ENCODE measurements at places on chromosomes 2 and 18.

DNA sequence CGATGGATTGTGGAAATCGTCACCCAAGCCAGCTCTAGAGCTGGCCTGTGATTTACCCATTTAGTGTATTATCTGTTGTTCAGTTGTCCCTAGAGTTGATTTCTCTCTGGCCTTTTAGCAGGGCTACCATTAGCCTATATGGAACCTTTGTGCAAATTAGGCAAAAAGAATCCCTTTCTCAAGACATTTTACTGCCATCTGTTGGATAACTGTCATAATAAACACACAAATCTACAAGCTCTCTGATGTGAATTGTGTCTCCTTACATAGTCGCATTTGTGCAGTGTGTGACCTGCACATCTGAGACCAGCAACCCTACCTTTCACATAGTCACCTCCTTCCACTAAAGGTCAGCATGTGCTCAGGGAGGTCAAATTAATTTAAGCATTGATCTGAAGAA, 34.0 kb downstream of the LOXHD1 start:
- DNase-seq: no peak

- no peak for DNase-seq
Measured at GRCh38 chr2:201972621-201973255, 60.9 kb upstream of the FZD7 start.

GRCh38 chr2:21038403-21039073, 5.3 kb downstream of the APOB start:
- DNase-seq: no peak

DNA sequence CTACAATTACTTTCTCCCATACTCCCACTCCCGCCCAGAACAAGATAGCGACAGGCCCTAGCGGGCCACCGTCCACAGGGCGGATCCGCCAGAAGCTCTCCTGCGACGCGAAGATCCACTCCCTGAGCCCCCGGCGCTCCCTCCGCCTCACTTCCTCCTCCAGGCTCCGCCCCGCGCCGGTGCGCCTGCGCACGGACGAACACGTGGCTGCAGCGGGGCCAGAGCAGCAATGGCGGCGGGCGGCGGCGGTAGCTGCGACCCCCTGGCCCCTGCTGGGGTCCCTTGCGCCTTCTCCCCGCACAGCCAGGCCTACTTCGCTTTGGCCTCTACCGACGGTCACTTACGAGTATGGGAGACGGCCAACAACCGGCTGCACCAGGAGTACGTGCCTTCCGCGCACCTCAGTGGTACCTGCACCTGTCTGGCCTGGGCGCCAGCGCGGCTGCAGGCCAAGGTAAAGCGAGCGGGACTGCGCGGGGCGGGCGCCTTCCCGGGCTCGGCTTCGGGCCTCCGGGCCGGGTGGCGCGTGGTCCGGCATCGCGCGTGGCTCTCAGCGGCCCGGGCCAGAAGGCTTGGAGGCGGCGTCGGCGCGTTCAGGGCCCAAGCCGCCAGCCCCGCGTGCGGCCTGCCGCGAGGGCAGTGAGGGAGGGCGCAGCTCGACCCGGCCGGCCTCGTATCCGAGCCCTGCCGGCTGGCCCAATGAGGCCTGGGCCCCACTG, at the start of gene WDR43:
TSS of gene WDR43 (plus strand) at position 198 of the 719 bp plus-strand sequence. CDS start at position 230, 32 bp downstream.
- DNase-seq: peak; percentile 98

DNA sequence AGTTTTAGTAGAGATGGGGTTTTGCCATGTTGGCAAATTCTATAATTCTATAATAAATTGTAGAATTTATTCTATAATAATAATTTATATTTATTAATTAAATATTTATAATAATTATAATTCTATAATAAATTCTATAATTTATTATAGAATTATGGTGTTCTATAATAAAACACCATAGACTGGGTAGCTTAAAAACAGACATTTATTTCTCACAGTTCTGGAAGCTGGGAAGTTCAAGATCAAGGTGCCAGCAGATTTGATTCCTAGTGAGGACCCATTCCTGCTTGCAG, 130.9 kb upstream of the PELI1 start:
- no peak for DNase-seq

DNA sequence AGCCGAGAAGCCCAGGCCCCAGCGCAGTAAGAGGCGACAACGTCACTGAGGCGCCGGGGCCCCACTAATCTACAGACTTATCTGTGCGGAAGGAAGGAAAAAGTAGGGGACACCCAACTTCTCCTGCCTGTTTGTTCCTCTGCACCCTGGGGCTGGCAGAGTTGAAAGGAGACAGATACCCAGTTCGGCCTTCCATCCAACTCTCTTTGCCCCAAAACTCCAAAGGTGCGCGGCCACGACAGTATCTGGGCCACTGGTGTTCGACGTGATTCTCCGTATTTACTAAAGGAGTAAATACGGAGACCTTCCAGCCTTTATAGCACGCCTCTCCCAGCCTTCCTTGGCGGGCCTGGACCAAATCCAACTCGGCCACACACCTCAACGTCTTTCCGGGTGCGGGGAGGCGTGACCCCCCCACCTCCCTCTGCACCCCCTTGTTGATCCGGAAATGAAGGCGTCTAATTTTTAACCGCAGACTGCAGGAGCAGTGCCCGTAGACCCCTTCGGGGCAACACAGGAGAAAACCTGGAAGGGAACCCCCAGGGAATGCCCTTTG, 1.6 kb downstream of the SMAD7 start:
- no peak for DNase-seq

DNA sequence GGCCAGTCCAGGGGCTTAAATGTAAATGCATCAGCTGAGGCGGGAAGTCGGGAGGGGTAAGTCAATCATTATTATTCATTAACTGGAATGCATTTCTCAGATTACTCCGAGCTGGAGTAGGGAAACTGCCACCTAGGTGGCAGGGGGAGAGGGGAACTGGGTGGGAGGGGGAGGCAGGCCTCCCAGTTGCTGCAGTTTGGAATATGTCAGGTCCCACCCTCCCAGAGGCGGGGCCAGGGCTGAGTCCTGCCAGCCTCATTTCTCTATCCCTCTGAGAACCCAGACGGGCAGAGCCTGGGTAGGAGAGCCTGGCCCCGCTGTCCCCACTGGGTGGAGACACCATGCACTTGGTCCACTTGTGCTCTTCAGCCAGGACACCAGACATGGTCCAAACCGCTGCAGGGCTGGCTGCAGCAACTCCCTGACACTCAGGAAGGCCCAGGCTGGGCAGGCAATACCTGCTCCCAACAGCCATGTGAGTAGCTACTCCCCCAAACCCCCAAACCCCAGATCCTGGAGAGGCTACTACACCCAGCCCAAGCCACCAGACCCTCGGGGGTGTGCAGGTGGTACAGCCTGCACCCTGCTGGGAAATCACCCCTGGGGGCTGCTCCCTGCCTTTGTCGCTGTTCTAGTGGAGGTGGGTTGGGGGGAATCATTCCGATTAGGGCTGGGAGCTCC, at the start of gene GPBAR1:
TSS of gene GPBAR1 (plus strand) at position 274 of the 681 bp plus-strand sequence. CDS start 1,710 bp downstream, outside the sequence.
- no peak for DNase-seq

- no peak for DNase-seq
Measured at GRCh38 chr2:210459880-210460279, 16.7 kb downstream of the LANCL1 start.

GRCh38 chr18:49728542-49728941, 84.8 kb downstream of the ACAA2 start:
- no peak for DNase-seq

GRCh38 chr2:136305517-136306192, 187.7 kb upstream of the CXCR4 start:
- DNase-seq: peak; percentile 65

- DNase-seq: no peak
Measured at GRCh38 chr2:42696987-42697386, 66.9 kb downstream of the OXER1 start.

DNA sequence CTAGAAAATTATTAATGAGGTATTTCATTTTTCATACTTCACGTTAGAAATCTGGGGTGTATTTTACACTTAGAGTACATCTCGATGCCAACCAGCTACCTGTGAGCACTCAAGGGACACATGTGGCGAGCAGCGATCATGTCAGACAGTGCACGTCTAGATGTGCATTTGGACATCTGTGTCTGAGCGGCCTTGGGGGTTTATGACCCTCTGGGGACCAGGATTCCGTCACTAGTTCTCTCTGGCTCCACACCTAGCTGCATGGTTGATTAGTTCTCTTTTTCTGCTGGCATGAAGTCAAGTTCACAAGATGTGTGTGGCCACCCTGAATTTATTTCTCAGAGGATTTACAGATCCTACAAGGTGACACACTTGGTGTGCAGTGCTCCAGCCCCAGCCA, 192.2 kb downstream of the TSN start:
- DNase-seq: no peak

- no peak for DNase-seq
Measured at GRCh38 chr2:171134624-171135230, 26.0 kb downstream of the TLK1 start.

DNA sequence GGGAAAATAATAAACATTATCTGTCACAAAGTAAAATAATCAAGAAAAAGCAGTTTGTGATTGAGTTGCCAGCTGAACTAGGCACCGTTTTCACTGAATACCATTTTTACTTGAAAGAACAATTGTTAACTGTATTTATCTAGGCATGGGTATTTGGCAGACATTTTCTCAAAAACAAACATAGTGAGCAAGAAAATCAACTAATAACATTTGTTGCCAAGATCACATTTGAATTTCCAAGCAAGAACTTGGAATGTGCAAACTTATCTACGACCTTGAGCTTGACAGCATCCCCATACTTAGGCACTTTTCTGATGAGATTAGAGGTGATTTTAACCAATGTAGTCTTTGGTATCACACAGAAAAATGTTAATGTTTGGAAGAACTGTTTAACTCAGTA, 16.7 kb downstream of the SS18 start:
- no peak for DNase-seq

DNA sequence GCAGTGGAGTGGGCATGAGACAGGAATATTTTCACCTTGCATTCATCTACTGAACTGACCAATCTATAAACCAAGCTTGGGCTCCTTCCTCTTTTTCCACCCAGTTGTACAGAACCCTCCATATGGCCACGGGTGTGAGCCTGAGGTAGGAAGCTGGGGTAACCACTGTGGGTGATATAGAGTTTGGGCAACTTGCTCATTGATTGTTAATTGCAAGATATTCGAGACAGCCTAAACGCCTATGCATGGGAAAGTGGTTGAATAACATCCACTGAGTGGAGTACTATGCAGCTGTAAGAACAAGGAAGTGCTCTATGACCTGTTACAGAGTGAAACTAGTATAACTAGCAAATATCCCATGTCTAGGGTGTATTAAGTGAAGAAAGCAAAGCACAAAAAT, 7.3 kb upstream of the VAPA start:
- no peak for DNase-seq

GRCh38 chr2:47675196-47675825, 107.6 kb upstream of the MSH6 start:
- no peak for DNase-seq

DNA sequence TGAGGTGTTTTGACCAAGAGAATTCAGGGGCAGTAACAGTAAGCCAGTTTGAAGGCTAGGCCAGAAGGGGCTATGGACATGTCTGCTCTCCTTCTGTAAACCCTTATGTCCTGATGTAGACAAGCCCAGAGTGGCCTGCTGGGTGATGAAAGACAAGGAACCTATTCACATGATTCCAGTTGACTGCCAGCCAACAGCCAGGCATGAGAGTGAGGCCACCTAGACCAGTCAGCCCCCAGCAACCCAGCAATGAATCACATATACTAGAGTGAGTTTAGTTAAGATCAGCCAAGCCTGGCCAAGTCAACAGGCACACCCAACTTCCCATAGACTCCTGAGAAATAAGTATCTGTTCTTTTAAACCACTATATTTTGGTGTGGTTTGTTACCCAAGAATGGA, 1889.7 kb upstream of the CELF4 start:
- DNase-seq: no peak

All from stimulated activated CD4-positive, alpha-beta T cell treated with anti-CD3 and anti-CD28 coated beads, Interleukin-4, amount 100 ng/mL, for 4 hours (primary cell).